ENCODE measurements at places on chromosomes 13 and 19. TPM values are rescaled to one million over a fixed set of nuclear protein-coding genes. Genes with fewer than 3 reads are reported as not detected.

DNA sequence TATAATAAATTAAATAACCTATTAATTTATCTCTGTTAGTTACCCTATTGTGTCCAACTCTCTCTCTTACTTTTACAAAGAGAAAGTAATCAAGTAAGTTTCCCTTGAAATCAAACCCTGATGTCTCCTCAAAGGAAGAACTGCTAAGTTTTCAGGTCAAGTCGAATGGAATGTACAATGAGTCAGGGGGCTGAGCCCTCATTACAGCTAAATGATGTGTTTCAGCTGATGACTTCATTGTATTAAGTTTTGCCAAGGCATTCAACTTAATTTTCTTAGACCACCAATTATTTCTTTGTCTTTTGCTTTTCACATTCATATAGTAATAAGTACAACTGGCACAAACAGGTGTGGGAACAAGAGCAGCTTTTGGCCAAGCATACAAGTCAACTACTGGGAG, 54.7 kb upstream of the DCT start:
- DNase-seq: no peak

- DNase-seq: no peak
Observed at GRCh38 chr19:1088416-1089010, 6.7 kb downstream of the POLR2E start.

- DNase-seq: no peak
Observed at GRCh38 chr13:96991072-96991471, 3.2 kb downstream of the OXGR1 start.

Gene PSG6
- not detected for total RNA-seq

Data from skin of body (tissue), 3 donors.